ENCODE measurements at places on chromosomes 3 and 15.
A peak's percentile ranks its signal among the peaks of the same experiment; 100 is the strongest.

DNA sequence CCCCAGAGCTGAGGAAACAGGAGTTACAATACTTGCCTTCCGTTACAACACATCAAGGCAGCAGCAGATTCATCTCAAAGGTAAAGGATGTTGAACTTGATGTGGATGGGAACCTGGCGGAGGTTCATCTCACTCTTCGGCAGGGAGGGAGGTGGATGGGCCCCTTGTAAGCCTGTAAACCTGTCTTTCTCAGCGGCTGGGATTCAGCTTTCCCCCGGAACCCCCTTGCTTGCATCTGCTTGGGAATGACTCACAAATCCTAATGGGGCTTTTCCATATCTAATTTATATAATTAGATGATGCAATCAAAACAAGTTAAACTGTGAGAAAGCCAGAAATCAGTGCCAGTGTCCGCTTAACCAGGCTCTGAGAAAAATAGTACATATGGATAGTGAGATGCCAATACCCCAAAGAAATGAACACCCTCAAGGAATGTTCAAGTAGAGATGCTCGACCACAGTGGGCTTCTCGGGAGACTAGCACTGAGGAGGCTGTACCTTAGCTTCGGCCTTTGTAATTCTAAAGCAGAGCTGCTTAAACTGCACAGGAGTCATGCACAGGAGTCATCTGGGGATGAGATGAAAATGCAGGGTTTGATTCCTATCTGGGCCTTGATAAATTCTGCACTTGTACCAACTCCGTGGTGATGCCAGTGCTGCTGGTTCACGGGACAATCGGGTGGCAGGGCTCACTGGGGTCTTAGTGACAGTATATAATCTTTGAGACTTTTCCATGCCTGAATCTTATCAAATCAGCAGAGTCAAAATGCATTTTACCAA lies 2.2 kb upstream of the FAM240A start:
- DNase-seq, result peak; percentile 49

- no peak for DNase-seq
Measured at GRCh38 chr15:63930034-63930433, 96.3 kb upstream of the HERC1 start.

- DNase-seq, result peak; percentile 17
Measured at GRCh38 chr3:116423374-116423773, 21.9 kb downstream of the LSAMP start.

GRCh38 chr15:33795070-33795469 lies 173.2 kb upstream of the CHRM5 start:
- no peak for DNase-seq

- no peak for DNase-seq
Measured at GRCh38 chr3:123072564-123072963, 5.7 kb downstream of the PDIA5 start.

- DNase-seq, result no peak
Measured at GRCh38 chr3:106161246-106161645, 292.4 kb upstream of the CBLB start.
